ENCODE measurements at places on chromosomes 6 and 20.

DNA sequence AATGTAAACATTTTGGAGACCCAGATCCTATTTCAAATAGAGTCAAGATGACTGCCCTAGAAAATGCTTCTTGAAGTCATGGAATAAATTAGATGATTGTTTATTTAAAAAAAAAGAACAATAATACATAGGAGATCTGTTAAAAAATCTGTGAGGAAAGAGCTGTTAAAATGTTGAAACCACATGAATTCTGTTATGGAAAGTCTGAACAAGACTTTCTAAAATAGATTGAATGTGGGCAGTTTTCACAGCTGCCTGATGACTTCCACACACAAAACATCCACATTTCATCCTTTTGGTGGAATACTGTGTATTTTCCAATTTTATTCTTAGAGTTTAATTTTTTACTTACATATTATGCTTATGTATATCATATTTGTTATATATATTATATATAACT, 186.1 kb downstream of the LAMA2 start:
- DNase-seq: no peak

DNA sequence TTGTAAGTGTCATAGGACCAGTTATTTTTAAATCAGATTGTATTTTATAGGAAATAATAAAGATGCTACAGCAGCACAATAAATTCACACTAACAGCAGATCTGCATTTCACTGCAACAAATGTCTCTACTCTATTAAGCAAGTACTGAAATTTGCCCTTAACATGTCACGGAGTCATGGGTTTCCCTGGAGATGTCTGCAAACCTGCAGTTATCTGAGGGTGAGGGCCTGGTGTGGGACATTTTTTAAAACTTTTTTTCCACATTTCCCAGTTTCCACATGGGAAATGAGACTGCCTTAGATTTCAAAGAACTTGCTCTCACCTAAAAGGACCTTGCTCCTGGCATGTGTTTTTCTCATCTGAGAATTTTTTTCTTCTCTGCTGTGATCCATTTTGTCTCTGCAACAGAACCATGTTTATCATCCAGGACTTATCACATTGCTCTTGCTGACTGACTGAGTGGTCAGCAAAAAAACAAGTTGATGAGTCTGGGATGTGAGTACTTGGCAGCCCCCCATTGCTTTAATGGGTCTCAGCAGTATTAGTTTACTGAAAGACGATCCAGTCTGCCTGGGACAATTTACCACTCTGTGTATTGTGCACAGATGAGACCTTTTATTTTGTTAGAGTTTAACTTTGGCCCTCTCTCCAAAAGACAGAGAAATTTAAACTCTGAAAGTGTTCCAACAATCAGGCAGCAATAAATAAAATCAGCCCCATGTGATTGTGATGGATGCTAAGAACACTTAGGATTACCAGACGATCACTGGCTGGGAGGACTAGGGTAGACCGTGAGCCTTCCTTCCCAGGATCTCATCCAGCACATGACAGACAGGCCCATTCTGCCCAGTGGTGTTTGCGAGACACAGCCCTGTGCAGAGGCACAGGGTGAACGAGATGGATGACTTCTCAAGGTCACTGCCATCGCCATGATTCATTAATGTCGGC, 268.8 kb downstream of the BTBD9 start:
- DNase-seq: no peak

DNA sequence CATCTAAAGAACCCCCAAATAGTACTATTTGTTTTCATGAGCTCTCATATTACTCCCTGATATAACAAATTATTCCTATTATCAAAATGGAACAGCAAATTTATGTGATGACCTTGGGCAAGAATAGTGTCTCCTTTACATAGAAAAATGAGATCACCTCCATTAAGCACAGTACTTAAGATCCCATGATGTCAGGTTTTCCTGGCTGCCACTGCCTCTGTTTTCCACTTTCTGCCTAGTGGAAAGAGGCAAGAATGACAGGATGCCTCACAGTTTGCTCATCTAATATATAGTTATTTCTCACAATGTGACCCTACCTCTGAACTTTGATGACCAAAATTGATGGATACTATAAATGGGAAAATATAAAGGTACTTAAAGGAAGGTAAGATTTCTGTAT, 260.1 kb upstream of the SGK1 start:
- DNase-seq: no peak

DNA sequence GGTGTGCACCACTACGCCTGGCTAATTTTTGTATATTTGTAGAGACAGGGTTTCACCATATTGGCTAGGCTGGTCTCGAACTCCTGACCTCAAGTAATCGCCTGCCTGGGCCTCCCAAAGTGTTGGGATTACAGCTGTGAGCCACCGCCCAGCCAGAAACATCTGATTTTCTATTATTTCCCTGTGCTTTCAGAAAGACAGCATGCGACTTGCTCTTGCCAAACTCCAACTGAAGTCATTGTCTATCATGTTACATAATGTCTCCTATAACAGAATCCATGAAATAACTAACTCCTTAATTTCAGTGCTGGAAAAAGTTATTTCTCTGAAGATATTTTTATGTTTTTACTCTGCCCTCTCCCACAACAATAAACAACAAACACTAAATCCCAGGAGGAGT, 8.5 kb downstream of the RMND1 start:
- no peak for DNase-seq

- DNase-seq: no peak
Measured at GRCh38 chr6:27791182-27791943, 120.8 kb downstream of the OR2B2 start.

- DNase-seq: no peak
Measured at GRCh38 chr6:5906842-5907241, 99.9 kb downstream of the NRN1 start.

DNA sequence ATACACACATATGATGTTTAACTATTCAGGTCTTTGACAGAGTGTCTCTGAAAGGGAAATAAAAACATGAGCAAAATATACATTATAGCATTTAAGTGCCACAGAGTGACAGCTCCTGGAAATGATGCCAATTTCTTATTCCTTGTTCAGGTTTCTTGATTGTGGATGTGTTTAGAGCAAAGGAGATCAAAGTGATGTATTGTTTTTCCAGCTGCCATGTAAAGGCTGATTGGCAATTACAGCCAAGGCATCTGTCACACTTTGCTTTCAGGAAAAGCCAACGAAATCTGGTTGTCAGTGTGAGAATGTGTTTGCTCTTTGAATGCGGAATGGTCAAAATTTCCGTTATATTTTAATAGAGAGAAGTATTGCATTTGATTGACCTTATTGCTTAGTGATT, 347.8 kb upstream of the FLRT3 start:
- DNase-seq: no peak

DNA sequence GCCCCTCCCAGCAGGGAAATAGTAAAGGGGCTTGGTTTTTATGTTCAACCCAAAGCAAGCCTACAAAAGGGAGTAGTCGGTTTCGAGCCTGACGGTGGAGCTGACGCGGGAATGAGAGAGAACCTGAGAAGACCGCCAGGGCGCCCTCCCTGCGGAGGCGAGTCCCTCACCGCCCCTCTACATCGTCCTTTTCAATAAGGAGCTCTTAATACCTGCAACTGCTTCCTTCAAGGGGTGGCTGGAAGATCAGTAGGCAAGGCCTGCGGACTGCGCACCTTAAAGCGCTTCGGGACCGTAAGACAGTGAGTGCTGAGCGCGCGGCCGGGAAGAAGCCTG, 709 bp upstream of the ZNF76 start:
- DNase-seq: no peak

GRCh38 chr6:74676906-74677305, 528.9 kb downstream of the COL12A1 start:
- no peak for DNase-seq

DNA sequence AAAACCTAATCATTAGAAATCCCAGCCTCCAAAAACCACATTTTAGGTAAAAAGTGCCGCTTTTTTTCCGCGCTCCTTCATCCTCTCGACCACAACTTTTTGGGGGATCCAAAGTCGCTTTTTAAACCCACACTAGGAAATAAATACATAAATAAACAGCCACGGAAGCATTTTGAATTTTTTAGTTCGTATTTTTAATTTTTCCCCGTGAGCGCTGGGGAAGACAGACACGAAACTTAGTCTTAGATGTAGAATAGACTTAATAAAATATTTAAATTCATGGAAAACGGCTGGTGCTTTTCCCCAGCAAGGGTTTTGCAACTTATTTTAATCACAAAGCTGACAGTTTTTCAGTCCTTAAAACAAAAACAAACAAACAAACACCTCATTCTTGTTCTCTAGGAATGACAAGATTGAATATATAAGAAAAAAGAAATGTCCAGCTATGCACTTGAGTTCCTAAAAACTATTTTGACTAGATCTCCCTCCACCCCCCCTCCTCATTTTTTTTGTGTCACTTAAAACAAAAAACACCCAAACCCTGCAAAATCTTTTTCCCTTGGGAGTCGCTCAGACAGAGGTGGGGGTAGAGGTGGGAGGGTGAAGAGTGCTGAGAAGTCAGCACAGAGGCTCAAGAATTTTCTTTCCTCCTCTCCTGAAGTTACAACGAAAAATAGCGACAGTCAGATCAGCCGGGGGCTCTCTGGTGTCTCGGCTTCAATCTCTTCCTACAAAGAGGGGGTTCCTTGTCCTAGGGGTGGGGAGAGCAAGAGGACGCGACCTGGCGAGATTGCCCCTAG, 43.4 kb upstream of the SUPT3H start:
- no peak for DNase-seq

All from activated T-helper 1 cell treated with anti-CD3 and anti-CD28 coated beads, Interleukin-12 subunit alpha, Interleukin-12 subunit beta, Interleukin-2, Interleukin-4 antibody, amounts not matched to agents 30 ng/mL and 10 ng/mL and 1 ng/mL, durations not matched to agents 14 hours and 24 hours and 36 hours (primary cell).